NCI-H524 (cell line): ENCODE measurements at places on chromosomes 16 and 17.

- no peak for DNase-seq
Observed at GRCh38 chr17:43554857-43555256, 8.7 kb upstream of the ETV4 start.

DNA sequence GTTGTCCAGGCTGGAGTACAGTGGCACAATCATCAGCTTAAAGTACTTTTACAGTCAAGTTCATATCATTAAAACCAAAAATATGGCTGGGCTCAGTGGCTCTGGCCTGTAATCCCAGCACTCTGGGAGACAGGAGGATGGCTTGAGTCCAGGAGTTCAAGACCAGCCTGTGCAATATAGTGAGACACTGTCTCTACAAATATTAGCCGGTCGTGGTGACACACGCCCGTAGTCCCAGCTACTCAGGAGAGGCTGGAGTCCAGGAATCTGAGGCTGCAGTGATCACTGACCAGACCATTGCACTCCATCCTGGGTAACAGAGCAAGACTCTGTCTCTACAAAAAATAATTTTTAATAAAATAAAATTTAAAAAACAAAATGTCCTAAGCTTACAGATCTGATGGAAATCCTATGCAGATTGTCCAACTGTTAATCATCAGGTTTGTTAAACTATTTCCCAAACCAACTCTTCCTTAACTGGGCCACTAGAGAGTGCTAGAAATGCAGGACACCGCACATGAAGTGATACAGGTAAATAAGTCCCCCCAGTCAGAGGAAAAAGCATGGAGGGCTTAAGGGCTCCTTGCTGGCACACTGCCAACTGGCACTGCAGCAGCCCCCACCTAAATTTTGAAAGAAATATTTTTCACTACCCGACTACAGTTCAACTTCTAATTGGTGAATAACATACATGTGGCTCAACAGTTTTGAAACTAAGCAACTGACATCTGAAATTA is 2.8 kb downstream of the USP22 start:
- peak; percentile 28 for DNase-seq

- no peak for DNase-seq
Observed at GRCh38 chr16:24583494-24583893, 44.1 kb downstream of the RBBP6 start.

- DNase-seq, result no peak
Observed at GRCh38 chr16:2468233-2468724, 2.8 kb upstream of the NTN3 start.

DNA sequence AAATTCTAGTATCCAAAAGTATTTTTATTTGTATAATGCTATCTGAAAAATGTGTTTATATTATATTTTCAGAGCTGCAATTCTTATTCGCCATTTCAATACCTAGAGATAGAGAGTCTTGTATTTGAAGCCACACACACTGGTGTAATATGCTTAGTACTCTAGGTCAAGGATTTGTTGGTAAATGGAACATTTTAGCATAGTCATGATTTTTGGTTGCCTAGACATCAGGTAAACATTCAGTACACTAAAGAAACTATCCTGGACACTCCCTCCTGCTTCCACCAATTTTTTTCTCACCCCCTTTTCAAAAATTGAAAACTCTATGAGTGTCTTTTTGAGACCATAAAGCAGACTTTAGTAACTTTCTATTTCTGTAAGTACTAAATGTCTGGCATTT is 20.8 kb downstream of the ABHD15 start:
- DNase-seq, result no peak

GRCh38 chr17:50625032-50625871 is 9.4 kb upstream of the ABCC3 start:
- no peak for DNase-seq

DNA sequence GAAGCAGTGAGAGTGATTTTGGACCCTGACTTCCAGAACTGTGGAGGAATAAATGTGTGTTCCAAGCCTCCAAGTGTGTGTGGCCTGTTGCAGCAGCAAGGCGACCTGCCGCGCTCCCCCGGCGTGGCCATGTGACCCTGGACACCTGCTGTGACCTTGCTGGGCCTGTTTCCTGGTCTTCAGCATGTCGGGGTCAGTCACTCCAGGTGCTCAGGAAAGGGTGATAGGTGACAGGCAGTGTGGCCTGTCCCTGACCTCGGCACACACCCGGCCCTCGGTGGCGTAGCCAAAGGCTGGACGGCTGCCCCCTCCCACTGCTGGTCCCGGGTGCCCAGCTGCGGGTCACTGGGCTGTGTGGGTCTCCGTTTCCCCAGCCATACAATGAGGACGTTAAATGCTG is 31.8 kb upstream of the ZNF469 start:
- no peak for DNase-seq

- DNase-seq, result peak; percentile 75
Observed at GRCh38 chr16:3099732-3100499, 822 bp upstream of the ZSCAN10 start.

DNA sequence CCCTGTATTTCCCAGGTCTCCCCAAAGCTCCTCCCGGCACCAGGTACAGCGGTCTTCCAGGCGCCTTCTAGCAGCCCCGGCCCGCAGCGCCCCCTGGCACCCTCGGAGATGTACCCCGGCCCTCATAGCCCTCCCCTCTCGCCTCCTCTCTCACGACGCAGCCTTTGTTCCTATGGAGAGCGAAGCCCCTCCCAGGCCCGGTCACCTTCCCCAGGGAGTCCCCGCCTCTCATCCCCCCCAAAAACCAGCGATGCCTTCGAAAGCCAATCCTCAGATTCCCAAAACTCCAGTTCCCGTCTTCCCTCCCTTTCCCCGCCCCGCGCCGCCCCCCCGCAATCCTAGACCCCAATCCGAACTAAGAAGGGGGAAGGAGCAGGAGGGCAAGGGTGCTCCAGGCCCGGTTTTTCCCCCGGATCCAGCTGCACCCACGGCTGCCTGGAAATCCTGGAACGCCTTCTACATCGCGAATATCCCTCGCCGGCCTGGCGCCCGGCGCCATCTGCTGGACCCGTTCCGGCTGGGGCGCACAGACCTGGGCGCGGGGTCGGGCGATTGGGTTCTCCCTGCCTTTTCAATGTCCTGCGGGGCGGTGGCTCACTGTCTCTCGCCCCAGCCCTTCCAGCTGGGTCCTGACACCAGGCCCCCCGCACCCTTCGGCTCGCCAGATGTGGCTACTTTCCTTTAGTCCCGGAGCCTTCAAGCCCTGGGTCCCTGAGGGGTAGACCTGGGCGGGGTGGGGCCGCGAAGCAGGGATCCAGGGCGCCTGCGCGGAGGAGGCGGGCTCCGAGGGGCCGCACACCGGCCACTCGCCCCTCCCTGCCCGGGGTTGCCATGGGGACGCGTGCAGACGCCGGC is at the start of gene DNAH2:
TSS of gene DNAH2 (plus strand) at position 844 of the 855 bp plus-strand sequence. CDS start 1,991 bp downstream, outside the sequence.
- DNase-seq, result peak; percentile 79

- DNase-seq, result peak; percentile 81
Observed at GRCh38 chr16:52446080-52446479, 100.9 kb downstream of the TOX3 start.

GRCh38 chr16:1050921-1051320 is 21.6 kb upstream of the SSTR5 start:
- no peak for DNase-seq

GRCh38 chr16:21643785-21644184 is 8.6 kb downstream of the IGSF6 start:
- no peak for DNase-seq

- no peak for DNase-seq
Observed at GRCh38 chr17:72631568-72631948, 460.9 kb downstream of the SLC39A11 start.

GRCh38 chr16:84207251-84207650 is 16.3 kb downstream of the ADAD2 start:
- DNase-seq, result no peak

DNA sequence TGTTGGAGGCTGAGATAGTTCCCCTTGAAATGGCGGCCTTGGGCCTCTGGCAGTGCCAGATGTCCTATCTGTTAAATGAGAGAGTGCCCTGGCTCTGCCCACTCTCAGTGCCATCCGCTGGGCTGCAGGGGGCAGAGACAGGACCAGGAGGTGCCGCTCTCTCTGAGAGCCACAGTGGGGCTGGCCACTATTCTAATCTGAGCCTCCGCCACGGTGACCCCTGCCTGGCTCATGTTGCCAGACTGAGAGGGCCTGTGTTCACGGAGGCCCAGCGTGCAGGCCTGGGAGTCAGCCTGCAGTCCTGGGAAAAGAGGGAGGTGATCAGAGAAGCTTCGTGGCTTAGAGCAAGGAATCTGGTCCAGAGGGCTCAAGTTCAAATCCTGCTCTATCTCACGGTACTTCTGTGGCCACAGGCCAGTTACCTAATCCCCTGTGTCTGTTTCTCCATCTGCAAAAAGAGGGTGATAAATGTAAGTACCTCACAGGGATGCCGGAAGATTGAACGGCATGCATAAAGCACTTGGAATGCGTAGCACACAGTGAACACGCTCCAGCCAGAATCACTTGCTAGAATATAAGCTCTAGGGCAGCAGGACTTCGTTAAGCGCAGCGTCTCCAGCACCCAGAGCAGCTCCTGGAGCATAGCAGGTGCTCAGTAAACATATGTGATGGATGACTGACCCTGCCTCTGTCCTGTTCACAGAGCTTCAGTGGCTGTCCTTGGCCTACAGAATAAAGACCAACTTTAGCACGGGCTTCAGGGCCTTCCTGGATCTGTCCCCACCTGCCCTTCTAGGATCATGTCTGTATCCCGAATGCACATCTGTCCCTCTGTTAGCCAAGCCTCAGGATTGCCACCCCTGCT is 6.3 kb downstream of the ATP2A3 start:
- DNase-seq, result no peak

- DNase-seq, result no peak
Observed at GRCh38 chr16:70737377-70738082, 51.7 kb upstream of the MTSS2 start.

DNA sequence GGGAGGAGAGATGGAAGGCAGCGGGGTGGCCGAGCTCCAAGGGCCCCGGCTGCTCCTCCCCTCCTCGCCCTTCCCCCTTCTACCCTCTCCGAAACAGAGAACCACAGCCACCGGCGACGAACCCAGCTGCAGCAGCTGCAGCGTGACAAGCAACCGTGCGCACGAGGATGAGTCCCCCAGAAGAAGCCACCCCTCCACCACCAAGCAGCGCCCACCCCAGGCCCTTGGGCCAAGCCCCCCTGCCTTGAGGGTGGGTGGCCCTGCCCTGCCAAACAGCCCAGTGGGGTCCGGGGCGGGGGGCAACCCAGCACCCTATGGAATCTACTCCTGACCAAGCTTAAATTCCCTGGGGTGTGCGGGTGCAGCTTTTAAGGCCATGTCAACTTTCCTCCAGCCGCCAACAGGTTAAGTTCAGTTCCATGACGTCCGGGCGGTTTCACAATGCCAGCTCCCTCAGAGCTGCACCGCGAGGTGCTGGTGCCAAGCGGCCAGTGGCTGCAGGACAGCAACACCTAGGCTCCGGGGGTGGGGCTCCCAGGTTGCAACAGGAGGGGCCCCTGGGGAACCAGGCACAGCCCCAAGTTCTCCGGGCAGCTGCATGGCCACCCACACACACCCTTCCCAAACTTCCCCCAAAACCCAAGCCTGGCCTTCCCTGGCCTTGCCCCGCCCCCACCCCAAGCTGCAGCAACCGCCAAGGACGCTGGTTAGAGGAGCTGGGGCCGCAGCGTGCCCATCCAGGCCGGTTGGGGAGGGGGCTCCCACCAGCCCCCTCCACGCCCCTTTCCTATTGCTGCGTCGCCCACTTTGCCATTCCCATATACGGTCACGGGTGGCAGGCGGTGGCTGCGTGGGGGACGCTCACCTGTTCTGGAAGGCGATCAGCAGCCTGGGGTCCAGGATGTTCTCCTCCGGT is 2.0 kb downstream of the CBX4 start:
- DNase-seq, result no peak

DNA sequence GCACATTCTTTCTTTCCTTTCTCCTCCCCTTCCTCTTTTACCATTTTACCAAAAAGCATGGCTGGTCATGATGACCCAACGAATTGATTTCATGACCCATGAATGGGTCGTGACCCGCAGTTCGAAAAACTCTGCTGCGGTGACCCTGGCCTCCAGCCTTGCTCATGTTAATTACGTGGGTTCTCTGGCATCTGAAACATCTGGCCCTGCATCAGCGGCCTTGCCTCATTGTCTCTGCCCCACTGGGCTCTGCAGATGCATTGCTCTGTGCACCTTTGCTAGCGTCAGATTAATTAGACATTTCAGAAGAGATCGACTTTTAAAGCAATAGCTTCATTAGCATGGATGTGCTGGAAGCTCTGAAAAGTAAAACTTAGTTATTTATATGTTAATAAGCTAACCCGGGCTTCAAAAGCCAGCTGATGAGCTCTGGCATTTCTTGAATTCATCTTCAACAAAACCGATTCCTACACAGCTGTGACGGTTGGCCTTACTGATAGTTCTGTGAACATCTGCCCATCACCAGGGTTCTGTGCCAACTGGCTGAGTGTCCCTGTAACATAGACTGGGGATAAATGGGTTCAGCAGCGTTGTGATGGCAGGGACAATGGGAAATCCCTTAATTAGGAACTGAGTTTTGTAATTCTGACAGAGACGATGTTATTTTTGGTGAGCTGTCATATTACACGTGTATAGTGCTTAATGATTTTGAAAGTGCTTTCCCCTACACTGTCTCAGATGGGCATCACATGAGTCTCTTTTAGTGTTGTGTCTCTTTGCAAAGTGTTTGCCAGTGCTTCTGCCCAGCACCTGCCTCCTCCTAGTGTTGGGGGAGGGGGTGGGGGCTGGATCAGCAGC is 225.9 kb upstream of the EEF2KMT start:
- DNase-seq, result no peak

- DNase-seq, result no peak
Observed at GRCh38 chr16:58306327-58306726, 11.5 kb upstream of the PRSS54 start.

DNA sequence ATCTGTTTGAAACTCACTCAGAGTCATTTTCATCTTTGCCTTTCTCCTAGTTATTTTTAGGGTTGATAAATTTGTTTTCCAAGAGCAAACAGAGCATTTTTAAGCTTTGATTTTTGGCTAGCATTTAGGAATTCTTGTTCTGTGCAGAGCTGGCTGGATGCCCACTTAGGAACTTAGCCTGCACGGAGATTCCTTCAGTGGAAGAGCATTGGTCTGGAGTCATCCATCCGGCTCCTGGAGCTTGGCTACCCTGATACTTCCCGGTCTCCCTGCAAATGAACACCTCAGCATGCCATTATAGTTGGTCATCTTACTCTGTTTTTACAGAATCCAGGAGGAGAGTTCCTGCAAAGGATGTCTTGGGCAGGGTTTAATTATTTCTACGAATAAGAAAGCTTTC is 57.1 kb downstream of the SPECC1 start:
- DNase-seq, result no peak

GRCh38 chr16:27486344-27486743 is 63.4 kb downstream of the GTF3C1 start:
- DNase-seq, result no peak

GRCh38 chr17:76444518-76445311 is 8.2 kb downstream of the UBE2O start:
- DNase-seq, result no peak

DNA sequence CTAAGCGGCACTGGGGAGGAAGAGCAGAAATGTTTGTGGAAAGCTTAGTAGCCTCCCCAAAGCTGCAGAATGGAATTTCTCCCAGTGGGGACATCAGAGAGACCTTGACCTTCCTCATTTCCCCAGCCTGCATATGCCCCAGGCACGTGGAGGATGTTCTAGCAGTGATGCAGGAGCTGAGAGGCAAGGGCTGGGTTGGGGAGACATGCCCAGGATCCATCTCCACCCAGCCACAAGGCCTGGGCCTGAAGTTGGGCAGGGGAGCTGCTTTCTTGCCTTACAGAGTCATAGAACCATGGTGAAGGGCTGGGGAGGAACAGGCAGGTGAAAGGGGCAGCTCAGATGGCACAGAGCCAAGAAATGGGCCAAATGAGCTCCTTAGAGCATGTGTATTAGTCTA is 104.0 kb downstream of the TMEM132E start:
- DNase-seq, result no peak

- DNase-seq, result no peak
Observed at GRCh38 chr17:46773221-46773605, 45.3 kb downstream of the WNT3 start.
